ENCODE measurements at places on chromosomes 1 and 21.
A peak's percentile ranks its signal among the peaks of the same experiment; 100 is the strongest.

DNA sequence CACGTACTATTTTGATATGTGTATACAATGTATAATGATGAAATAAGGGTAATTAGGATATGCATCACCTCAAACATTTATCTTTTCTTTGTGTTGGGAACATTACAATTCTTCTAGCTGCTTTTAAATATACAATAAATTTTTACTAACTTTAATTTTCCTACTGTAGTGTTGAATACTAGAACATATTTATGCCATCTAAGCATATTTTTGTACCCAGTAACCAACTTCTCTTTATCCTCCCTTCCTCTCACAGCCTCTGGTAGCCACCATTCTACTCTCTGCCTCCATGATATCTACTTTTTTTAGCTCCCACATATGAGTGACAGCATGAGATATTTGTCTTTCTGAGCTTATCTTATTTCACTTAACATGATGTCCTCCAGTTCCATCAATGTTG, 468.0 kb downstream of the COL11A1 start:
- no peak for DNase-seq

DNA sequence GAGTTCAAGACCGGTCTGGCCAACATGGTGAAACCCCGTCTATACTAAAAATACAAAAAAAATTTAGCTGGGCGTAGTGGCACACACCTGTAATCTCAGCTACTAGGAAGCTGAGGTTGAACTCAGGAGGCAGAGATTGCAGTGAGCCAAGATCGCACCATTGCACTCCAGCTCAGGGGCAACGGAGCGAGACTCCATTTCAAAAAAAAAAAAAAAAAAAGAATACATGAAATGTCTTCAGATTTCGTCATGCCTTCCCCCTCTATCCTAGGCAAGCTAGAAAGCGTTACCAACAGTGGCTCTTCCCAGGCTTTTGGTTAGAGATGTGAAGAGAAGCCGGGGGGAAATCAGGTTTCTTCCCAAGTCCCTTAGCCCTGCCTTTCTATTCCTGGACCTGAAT, 3.6 kb downstream of the TFF1 start:
- DNase-seq, result no peak

DNA sequence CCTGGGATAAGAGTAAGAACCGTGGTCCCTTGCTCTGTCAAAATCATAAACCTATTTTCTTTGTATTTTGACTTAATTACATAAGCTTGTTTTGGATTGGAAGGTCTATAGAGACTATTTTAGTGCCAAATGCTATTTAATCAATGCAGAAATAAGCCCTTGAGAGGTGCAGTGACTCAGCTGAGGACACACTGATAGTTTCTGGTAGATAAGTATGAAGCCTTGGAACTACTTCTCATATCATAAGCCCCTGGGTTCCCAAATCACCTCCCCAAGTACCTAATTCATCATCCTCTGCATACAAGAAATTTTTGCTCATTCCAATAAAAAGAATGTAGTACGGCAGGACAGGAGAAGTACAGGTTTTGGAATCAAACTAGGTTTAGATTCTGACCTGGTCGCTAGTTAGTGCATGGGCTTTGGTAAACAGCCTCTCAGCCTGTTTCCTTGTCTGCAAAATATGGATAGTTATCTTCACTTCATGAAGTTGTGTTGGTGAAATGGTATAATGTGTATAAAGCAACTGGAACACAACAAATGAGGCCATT, 3.3 kb upstream of the CD55 start:
- no peak for DNase-seq

GRCh38 chr1:2499986-2500596, 24.0 kb downstream of the PLCH2 start:
- no peak for DNase-seq

DNA sequence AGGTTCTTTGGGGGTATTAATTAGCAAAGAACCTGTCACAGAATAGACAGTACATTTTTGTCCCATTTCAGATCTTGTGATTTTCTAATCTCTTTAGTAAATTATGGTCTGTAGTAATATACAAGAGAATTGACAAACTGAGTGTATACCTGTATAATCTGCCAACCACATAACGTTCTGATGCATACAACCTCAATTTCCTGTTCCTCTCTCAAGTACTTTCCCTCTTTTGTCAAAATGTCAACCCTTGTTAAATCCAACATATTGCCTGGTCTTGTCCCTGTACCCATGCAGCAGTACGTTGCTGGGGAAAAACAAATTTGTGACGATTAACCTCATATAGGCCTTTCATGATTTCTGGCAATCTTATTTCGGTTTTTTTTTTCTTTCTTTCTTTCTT, 1.1 kb downstream of the ARV1 start:
- no peak for DNase-seq

GRCh38 chr1:149978547-149979023, 31.9 kb downstream of the OTUD7B start:
- DNase-seq, result no peak

- no peak for DNase-seq
These were observed 65.4 kb upstream of the PTCH2 start for GRCh38 chr1:44908427-44908826.

GRCh38 chr21:36077758-36078157, 7.9 kb downstream of the CBR1 start:
- no peak for DNase-seq

DNA sequence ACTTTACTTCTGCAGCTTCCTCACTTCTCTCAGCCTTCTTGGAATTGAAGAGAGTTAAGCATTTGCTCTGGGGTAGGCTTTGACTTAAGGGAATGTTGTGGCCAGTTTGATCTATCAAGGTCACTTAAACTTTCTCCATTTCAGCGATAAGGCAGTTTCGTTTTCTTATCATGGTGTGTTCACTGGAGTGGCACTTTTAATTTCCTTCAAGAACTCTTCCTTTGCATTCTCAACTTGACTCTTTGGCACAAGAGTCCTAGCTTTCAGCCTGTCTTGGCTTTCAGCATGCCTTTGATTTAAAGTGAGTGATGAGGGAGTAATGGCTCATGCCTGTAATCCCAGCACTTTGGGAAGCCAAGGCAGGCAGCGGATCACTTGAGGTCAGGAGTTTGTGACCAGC, 38.7 kb downstream of the HS2ST1 start:
- DNase-seq, result no peak

GRCh38 chr1:81409780-81410274, 390.9 kb upstream of the ADGRL2 start:
- no peak for DNase-seq

DNA sequence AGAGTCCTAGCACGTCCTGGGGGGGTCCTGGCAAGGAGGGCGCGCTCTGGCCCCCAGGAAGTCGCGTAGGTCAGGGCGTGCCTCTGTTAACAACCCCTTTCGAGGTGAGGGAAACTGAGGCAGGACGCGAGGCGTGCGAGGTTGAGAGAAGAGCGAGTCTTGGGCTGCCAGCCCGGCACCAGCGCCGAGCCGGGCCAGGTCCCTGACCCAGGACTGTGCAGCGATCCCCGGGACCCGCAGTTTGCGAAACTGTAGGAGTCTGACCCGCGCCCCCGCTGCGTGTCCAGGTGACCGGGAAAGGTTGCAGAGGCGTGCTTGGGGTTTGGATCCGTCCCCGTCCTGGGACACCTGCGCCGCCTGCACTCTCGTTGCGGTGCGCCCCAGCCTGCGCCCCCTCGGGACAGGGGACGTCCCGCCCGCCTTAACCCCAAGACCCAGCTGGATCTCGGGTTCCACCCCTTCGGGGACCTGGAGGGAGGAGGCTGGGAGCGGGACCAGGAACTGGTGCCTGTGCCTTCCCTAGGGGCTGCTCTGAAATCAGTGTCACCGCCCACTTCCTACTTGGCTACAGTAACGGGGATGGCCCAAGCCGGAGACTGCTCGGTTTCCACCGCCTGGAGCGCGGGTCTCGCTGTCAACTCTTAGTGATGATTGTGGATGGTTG, 493 bp downstream of the DISC1 start:
- DNase-seq, result peak; percentile 86

DNA sequence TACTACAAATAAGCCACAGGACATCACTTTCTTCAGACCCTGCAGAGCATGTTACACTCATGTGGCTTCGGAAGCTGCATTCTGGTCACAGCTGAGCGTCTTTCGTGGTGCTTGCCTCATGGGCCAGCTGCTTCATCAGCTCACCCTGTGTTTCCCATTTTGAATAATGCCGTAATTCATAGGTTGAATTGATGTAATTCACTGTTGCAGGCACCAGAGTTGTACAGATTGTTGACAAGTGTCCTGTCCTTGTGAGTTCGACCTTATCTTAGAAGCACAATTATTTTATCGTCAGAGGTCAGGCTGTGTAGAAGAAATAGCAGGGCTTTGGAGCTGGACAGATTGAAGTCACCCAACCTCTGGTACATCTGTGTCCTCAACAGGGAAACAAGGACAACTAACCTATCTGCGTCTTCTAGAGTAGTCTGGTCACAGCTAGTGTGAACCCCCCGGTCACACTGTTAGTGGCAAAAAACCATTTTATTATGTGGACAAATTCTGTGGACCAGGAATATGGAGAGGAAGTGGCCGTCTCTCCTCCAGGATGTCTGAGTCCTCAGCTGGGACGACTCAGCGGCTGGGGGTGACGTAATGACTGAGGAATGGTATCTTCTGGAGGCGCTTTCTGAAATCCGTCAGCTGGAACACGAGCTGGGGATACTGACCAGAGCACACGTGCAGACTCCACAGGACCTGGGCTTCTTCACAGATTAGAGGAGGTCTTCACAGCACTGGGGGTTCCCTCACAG, 17.8 kb downstream of the PKNOX1 start:
- DNase-seq, result no peak

DNA sequence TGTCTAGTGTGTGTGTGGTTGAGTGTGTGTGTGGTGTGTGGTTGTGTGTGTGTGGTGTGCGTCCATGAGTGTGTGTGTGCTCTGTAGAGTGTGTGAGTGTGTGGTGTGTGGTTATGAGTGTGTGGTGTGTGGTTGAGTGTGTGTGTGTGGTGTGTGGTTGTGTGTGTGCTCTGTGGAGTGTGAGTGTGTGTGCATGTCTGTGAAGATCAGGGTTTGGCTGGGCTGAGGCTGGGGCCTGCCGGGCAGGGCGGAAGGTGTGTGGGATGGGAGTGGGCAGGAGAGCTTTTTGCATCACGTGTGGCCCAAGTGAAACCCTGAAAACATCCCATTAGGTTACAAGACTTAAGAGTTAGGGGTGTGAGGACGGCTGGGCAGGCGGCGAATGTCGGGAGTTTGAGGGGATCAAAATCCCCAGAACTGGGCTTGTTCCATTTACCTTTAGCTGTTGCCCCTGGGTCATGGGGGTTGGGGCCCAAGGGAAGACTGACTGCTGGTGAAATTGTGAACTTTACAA, 2.9 kb upstream of the FCMR start:
- peak; percentile 71 for DNase-seq

GRCh38 chr1:8412183-8412831, 94.4 kb downstream of the SLC45A1 start:
- no peak for DNase-seq

DNA sequence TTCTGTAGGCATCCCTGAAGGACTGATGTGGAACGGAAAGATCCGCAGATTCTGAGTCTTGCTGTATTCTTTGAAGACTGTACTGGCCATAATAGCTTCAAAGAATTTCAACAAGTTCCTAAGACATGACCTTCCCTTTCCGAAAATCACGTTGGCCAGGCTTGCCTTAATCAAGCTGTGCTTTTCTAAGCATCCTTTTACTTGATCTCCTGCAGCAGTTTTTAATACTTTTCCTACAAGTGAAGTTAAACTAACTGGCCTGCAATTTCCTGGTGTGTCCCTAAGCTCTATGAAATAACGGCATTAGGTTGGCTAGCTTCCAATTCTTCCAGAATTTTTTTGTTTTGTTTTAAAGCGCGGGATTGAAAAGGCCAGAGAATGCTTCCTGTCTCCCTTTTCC, 40.3 kb downstream of the SPAG17 start:
- DNase-seq, result no peak

DNA sequence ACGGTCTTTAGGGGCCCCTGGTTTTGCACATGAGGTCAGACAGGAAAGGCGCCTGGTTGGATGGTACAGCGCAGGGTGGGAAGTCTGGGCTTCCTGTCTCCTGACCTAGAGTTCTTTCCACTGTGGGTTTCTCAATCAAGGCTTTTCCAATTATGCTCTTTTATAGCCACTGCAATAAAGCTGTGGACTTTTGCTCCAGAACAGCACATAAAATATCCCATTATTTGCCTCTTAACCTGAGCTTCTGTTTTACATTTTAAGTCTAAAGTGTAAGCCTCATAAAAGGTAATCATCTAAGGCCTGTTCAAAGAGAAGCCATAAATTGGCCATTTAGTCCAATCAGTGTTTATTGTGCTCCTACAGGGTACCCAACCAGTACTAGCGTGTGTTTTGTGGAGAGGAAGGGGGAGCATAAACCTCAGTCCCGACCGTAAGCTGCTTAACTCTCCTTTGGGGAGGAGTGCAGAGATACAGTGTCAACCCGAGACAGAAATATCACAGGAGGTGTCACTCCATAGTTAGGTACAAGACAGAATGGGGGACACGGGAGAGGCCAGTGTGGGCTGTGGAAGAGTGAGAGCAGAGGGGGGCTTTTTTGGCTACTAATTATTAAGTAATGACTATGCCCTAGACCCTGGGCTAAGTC, 270.0 kb downstream of the TRABD2B start:
- DNase-seq, result no peak

DNA sequence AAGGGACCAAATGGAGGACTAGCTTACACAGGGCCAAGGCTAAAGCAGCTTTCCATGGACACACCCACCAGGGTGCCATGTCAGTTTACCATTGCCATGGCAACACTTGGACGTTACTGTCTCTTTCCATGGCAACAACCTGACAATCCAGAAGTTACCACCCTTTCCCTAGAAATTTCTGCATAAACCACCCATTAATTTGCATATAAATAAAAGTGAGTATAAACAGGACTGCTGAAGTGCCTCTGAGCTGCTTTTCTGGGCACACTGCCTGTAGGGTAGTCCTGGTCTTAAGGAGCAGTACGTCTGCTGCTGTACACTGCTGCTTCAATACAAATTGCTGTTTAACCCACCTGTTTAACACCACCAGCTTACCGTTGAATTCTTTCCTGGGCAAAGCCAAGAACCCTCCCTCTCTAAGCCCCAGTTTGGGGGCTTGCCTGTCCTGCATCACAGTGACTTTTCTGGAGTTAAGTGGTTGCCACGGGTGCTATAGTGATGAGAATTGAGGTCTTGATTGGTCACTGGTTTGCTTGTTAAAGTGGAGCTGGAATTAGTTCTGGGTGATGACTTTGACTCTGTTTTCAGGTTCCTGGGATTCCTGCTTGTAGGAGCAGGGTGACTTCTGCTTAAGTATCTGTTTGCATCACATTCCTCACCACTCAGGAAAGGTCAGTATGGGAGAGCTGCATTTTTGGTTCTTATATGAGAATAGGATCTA, 83.2 kb downstream of the CLDN17 start:
- DNase-seq, result no peak

Measured in suppressor macrophage (primary cell).